OCI-LY7 (cell line): ENCODE measurements at places on chromosomes 4 and X. TPM values are rescaled to one million over a fixed set of nuclear protein-coding genes. Genes with fewer than 3 reads are reported as not detected.

Gene CTSO
- 1.8 and 2.0 TPM in 2 replicates for total RNA-seq

Gene MAOA
- total RNA-seq, result 0.09 TPM in 1 of 2 replicates, not detected in the other

Gene TSPAN6
- total RNA-seq, result not detected in 2 replicates

Gene RTL5
- total RNA-seq, result not detected in 2 replicates

Gene IL3RA
- not detected in 2 replicates for total RNA-seq

Gene ZMAT1
- not detected in 2 replicates for total RNA-seq

Gene SULT1B1
- total RNA-seq, result 0.08 TPM in 1 of 2 replicates, not detected in the other

Gene CLNK
- total RNA-seq, result 2.0 TPM in 2 replicates

Gene ABCE1
- total RNA-seq, result 97.3 and 111 TPM in 2 replicates

Gene REELD1
- total RNA-seq, result not detected in 2 replicates

Gene NIPAL1
- 1.7 and 1.9 TPM in 2 replicates for total RNA-seq

Gene DMD
- 61.4 and 63.3 TPM in 2 replicates for total RNA-seq

Gene FGF13
- total RNA-seq, result not detected in 2 replicates

Gene CACNA1F
- total RNA-seq, result not detected in 2 replicates

Gene PDE6B
- total RNA-seq, result not detected in 2 replicates

Gene PNMA6E
- not detected in 2 replicates for total RNA-seq

Gene MTCP1
- 37.3 and 39.6 TPM in 2 replicates for total RNA-seq

Gene SAGE1
- total RNA-seq, result not detected in 2 replicates

Gene LRAT
- total RNA-seq, result not detected in 2 replicates

Gene HPGDS
- total RNA-seq, result not detected in 2 replicates

Gene EXOC1L
- total RNA-seq, result not detected in 2 replicates

Gene RHOXF2
- not detected in 2 replicates for total RNA-seq

Gene RIPPLY1
- not detected in 2 replicates for total RNA-seq

Gene COL4A6
- total RNA-seq, result not detected in 2 replicates

Gene CPZ
- total RNA-seq, result not detected in 2 replicates

Gene SPIN4
- 17.2 and 23.0 TPM in 2 replicates for total RNA-seq

Gene LDB2
- total RNA-seq, result not detected in 2 replicates

Gene TLL1
- 2.9 and 3.9 TPM in 2 replicates for total RNA-seq

Gene ETDB
- not detected in 2 replicates for total RNA-seq

Gene CFAP99
- not detected in 2 replicates for total RNA-seq

Gene PNCK
- total RNA-seq, result not detected in 2 replicates

Gene PABPC1L2A
- total RNA-seq, result not detected in 2 replicates

Gene MAP3K15
- not detected in 2 replicates for total RNA-seq

Gene CCDC110
- total RNA-seq, result 12.0 and 14.0 TPM in 2 replicates
